ENCODE measurements at places on chromosomes 7 and 10. TPM values are rescaled to one million over a fixed set of nuclear protein-coding genes. Genes with fewer than 3 reads are reported as not detected.

The HPSE2 gene
- total RNA-seq: not detected

The CALCR gene
- total RNA-seq: 0.45 TPM

The GIMAP2 gene
- 3.1 TPM for total RNA-seq

The ZC3HAV1 gene
- total RNA-seq: 6.3 TPM

The SP4 gene
- 48.6 TPM for total RNA-seq

The AGMO gene
- 0.64 TPM for total RNA-seq

The DHTKD1 gene
- total RNA-seq: 54.3 TPM

The FERD3L gene
- not detected for total RNA-seq

The METTL27 gene
- 2.5 TPM for total RNA-seq

The BAMBI gene
- 4.1 TPM for total RNA-seq

The GPR15LG gene
- total RNA-seq: 0.36 TPM

The SEMA3A gene
- total RNA-seq: 36.0 TPM

The VAX1 gene
- not detected for total RNA-seq

The PALS2 gene
- total RNA-seq: 81.8 TPM

The TIMM23B gene
- total RNA-seq: 24.1 TPM

The ZNHIT1 gene
- total RNA-seq: 22.0 TPM

The PTF1A gene
- 4.4 TPM for total RNA-seq

The PTN gene
- 482 TPM for total RNA-seq

The ACSM6 gene
- not detected for total RNA-seq
